ENCODE measurements at places on chromosomes 11 and 22. TPM values are rescaled to one million over a fixed set of nuclear protein-coding genes. Genes with fewer than 3 reads are reported as not detected.

Gene RIBC2
- not detected for total RNA-seq

DNA sequence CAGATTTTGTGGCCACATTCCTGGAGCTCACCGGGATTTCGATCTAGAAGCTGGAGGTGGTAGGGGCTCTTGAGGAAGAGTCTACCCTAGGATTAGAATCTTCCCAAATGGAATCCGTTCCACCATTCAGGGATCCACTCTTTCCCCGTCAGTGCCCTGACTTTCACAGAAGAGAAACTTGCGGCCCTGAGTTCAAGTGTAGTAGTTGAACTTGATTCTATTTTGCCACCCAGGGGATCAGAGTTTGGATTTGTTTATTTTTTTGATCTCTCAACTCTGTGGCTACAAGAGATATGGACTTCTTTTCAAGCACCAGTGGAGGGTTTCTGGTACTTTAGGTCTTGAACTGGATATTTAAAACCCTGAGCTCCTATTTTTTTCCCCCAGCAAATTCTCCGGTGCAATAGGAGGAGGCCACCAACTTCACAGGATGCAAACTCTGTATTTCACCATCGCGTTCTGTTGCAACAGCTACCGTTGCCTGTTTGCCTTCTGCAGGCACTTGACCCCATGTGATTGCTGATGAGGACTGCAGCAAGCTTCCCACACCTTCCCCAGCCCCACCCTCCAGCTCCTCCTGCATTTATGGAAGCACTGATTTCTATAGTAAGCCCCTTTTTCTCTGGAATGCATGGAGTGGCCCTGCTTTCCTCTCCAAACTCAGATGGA lies 14.8 kb upstream of the MRGPRF start:
- no peak for DNase-seq

Gene MCHR1
- total RNA-seq: not detected

GRCh38 chr11:115974703-115975102 lies 470.5 kb upstream of the CADM1 start:
- DNase-seq: no peak

DNA sequence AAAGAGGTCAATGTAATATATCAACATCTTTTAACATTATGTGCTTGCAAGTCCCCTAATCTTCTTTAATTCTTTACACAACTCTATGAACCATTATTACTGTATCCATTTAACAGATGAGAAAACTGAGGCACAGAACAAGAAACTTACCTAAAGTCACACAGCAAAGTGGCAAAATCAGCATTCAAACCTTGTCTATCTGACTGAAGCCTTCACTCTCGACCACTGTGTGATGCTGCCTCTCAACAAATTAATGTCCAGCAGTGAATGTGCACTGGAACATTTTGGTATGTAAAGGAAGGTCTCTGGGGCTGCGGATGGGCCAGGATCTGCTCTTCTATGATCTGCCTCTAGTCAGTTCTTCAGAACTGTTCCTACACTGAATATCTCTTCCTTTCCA lies 42.1 kb downstream of the PRCP start:
- no peak for DNase-seq

DNA sequence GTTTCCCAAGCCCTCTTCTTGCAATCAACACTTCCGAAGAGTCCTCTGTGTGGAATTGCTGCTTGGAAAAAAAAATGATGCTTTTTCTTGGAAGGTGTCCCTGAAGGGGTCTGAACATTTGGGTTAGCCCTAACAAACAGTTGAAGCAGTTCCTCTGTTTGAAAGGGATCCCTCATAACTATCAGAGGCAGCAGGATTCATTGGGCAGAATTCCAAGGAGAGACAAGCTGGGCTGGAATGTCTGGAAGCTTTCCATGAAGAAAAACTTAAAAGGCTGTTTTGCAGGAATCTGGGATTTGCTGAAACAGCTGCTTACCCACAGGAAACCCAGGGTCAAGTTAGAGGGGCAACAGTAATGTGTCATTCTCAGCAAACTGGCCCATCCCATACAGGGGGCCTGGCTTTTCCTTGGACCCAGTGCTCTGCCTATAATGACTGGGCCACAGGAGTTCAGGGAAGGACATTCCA lies 3.1 kb downstream of the CSNK2A3 start:
- peak; percentile 62 for DNase-seq

DNA sequence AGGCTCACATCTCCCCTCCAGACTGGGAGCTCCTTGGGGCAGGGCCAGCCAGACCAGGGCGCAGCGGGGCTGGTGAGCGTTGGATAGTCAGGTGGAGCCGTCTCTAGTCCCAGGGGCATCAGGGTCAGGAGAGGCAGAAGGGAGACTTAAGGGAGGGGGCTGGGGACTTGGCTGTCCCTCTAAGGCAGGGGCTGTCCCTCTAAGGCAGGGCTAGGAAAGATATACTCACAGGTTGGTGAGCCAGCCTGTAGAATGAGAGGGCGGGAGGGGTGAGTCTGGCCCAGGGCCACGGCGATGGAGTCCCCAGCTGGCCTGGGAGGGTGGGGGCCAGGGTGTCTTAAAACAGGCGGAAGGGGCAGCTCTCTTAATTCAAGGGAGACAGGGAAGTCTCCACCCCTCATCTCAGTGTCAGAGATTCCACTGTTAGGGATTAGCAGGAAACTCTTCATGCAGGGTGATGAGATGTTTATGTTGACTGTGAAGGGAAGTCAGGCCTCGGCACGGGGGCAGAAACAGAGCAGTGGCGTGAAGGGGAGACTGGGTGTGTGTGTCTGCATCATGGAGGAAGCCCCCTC lies 11.3 kb downstream of the P2RY2 start:
- DNase-seq: no peak

- no peak for DNase-seq
Measured at GRCh38 chr22:29722151-29722550, 2.3 kb downstream of the CABP7 start.

Gene SLC5A1
- not detected for total RNA-seq

Gene SERPING1
- total RNA-seq: 1.2 TPM

DNA sequence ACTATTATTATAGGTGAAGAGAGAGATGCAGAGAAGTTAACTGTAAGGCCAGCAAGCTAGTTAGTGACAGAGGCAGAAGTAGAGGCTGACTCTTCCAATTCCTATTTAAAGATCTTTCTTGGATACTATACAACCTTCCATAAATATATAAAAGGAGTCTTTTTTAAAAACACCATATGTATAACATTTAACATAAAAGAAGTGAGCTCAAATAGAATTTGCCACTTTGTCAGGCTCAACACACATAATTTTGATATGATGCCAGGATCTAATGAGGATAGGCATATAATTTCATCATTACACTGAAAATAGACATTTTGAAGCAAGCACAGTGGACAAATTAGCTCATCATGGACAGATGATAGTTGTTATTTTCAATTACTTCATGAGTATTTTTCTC lies 64.1 kb upstream of the MPPED2 start:
- no peak for DNase-seq

- DNase-seq: peak; percentile 20
Measured at GRCh38 chr11:28049338-28050216, 58.4 kb downstream of the KIF18A start.

- no peak for DNase-seq
Measured at GRCh38 chr11:17513853-17514252, 30.4 kb downstream of the USH1C start.

DNA sequence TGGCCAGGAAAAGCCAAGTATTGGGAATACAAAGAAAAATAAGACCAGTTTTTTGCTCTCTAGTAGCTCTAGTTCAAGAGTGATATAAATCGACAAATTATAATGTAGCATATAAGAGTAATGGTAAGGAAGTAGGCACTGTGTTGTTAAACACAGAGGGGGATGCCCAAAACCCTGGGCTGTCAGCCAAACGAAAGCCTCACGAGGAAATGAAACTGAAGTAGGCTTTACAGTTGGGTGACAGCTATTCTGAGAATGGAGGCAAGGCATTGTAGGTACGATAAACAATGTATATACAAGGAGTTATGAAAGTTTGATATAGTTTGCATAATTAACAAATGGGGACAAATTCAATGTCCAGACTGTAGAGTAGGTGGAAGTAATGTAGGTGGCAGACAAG lies 176.4 kb downstream of the FAM181B start:
- no peak for DNase-seq

Gene JAM3
- 49.5 TPM for total RNA-seq

DNA sequence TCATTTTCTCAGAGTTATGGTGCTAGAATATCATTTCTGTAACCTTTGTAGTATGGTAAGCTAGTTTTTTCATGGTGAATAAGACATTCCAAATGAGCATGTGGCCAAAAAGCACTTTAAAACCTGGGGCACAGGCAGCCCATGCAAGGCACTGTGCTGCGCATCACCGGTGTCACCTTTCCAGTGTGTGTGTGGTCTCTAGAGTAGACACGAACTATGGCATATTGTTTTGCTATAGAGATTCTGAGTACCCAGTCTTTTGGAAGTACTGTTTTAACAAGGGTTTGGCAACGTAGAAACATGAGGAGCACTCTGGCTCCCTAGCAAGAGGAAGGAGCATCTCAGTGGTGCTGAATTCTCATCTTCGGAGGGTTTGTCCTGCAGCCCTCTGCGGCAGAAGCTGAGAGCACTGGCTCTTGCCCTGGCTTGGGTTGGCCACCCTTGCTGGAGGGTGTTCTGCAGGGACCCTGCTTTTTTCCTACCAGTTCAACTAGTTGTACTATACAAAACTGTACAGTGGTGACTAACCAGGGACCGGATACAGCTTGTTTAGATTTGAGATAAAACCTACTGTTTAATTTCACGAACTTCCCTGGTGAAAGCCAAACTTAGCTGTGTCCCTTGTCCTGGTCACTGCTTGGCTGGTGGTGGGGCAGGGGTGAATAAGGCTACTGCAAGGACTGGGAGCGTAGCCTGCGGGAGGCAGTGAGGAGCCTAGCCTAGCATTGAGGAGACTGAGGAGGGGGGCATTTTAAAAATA lies 135.7 kb downstream of the ATXN10 start:
- peak; percentile 69 for DNase-seq

DNA sequence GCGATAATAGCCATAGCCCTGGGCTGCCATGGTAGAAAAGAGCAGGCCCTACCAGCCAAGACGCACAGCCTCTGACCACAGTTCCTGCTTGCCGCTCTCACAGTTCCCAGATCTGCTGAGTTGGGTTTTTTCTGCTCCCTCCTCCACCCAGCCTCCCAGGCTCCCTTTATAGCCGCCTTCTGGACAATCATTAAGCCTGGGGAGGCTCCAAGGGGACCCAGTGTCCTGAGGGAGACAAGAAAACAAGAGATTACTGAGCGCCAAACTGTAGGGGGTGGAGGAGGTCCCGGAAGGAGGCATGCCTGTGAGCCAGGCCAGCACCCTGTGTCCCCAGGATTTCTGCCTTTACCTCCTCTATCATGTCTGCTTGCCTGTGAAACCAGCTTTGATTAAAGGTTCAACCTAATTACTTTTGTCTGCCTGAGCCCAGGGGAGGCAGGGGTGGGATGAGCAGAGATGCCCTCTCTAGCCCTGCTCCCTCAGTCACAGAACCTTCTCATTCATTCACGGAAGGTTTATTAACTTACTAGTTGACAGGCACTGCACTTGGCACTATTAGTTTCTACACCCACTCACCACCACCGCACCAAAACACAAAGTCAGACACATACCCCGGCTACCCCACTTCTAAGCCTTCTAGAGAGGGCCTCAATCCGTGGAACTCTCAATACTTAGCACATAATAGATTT lies 1.2 kb downstream of the SLC37A4 start:
- DNase-seq: no peak

DNA sequence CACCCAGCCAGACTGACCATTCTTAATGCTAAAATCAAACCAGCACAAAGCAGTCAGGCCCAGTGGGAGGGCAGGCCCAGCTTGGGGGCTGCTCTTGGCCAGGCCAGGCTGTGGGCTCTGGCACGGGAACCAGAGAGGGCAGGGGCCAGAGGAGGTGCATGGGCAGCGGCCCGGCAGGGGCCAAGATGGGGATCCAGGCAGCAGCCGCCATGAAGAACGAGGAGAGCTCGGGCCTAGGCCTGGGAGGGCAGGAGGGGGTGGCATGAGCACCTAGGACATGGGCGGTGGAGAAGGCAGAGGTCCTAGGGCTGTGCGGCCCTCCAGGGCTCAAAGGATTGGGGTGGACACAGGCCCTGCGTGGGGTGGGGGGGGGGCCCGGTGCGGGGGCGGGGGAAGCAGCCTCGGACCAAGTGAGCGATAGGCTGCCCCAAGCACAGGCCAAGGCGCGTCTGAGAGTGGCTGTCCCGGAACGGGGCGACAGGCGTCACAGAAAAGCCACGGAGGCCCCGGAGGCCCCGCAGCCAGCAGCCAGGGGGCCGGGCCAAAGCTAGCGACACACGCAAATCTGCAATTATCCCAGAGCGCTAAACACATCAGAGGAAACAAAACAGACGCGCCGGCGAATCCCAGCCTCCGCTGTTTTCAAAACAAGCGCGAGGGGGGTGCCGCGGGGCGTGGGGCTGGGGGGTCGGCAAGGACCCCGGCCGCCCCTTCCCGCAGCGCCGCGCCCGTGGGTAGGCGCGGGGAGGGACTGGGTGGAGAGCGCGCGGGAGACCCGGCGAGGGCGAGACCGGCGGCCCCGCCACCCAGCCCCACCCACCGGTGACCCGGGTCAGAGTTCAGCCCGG lies 8.3 kb downstream of the PLXNB2 start:
- DNase-seq: no peak

Gene APOA1
- total RNA-seq: 0.54 TPM

- peak; percentile 43 for DNase-seq
Measured at GRCh38 chr22:31313366-31314147, 21.3 kb upstream of the PIK3IP1 start.

Gene CCDC81
- not detected for total RNA-seq

DNA sequence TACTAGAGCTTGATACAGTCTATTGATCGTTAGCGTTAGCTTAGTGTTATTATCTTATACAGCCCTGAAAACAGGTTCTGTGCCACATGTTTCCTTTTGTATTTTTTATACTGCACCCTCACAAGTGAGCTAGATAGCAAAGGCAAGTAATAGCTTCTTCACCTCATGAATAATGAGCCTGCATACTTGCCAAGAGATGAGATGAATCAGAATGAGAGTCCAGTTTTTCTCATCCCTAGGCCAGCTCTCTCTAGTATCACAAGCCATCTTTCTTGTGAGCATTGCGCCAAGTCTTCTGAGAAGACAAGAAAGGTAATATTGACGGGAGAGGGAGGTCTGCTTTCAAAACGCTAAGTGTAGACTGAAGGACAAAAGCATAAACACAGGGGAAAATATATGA lies 8.7 kb upstream of the CARD18 start:
- DNase-seq: no peak

DNA sequence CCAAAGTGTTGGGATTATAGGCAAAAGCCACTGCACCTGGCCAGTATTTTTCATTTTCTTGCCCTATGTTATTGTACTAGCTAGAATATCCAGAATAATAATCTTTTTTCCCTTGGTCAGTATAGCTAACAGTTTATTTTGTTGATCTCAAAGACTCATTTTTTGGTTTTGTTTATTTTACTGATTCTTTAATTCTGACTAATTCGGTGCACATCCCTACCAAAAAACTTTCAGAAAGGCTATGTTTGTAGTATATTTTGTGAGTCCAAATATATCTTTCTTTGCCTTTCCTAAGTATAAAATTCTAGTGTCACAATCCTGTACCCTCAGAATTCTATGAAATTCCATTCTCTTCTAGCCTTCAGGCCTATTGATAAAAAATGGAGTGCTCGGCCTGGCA lies 84.3 kb downstream of the PHF21A start:
- DNase-seq: no peak

DNA sequence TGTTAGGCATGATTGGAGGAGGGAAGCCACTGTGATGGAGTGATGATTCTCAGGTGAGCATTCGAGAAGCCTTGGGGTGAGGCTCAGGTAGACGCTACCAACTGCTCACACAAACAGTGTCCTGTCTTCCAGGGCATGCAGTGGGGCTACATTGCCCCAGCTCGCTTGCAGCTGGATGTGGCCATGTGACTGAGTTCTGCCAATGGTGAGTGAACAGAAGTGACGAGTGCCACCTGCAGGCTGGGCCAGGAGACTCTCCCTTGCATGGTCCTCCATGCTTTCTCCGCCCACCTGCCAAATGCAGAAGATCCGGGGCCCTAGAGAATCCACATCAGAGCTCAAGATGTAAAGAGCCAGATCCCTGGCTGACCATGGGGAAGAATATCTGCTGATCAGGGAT lies 195.9 kb downstream of the BCR start:
- DNase-seq: peak; percentile 35

All from H4 (cell line).